ENCODE measurements at places on chromosomes 7 and 10. TPM values are rescaled to one million over a fixed set of nuclear protein-coding genes. Genes with fewer than 3 reads are reported as not detected.
A peak's percentile ranks its signal among the peaks of the same experiment; 100 is the strongest.

DNA sequence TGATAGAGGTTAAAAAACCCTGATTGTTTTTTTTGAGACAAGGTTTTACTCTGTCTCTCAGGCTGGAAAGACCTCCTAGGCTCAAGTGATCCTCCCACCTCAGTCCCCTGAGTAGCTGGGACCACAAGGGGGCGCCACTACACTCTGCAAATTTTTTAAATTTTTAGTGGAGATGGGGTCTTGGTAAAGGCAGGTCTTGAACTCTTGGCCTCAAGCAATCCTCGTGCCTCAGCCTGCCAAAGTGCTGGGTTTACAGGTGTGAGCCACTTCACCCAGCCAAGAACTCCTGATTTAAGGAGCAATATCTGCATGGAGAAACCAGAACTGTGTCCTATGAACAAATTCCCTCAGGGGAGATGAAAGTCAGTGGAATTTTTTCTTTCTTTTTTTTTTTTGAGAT is 7.3 kb upstream of the KLHDC10 start:
- peak; percentile 61 for DNase-seq

DNA sequence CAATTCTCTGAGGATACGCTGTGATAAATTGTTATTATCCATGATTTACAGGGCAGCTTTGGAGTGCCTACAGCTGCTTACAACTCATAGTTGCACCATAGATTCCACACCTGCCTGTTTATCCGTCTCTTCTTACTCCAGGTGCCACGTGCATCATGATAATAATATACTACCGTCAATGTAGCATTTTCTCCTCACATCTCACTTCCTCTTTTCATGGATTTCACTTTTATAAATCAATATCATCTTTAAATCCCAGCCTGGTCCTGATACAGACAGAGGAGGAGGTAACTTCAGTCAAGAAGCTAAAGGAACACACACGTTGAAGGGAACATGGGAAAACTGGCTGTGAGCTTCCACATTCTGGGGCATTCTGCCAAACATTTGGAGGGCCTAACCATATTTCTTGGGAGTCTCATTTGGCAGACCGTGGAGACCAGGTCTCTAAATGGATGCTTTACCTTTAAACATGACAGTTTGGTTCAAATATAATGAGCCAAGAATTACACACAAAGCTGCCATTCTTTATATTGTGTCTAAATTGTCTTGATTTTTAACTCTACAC is 2.4 kb downstream of the CH25H start:
- DNase-seq = no peak

- no peak for DNase-seq
Observed at GRCh38 chr7:156652886-156653568, 12.5 kb downstream of the RNF32 start.

DNA sequence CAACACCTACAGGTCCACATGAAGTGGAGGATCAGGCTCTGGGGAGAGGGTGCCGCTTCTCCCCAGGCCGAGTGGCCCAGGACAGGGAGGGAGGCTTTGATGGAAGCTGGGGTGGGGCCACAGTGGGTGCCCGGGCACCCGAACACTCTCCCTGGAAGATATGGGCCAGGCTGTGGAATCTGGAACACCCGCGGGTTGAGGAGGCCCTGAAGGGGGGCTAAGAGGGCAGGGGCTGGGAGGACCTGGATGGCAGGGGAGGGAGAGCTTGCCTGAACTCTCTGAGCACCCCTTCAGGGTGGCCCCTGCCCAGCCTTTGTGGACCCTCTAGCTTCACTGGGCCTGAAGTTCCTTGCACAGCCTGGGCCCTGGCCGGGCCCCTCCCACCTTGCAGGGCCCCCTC is 4.5 kb upstream of the NKX6-2 start:
- DNase-seq = no peak

GRCh38 chr7:80816806-80817205 is 102.0 kb downstream of the SEMA3C start:
- DNase-seq = no peak

- DNase-seq = no peak
Observed at GRCh38 chr7:42263971-42264370, 27.0 kb upstream of the GLI3 start.

DNA sequence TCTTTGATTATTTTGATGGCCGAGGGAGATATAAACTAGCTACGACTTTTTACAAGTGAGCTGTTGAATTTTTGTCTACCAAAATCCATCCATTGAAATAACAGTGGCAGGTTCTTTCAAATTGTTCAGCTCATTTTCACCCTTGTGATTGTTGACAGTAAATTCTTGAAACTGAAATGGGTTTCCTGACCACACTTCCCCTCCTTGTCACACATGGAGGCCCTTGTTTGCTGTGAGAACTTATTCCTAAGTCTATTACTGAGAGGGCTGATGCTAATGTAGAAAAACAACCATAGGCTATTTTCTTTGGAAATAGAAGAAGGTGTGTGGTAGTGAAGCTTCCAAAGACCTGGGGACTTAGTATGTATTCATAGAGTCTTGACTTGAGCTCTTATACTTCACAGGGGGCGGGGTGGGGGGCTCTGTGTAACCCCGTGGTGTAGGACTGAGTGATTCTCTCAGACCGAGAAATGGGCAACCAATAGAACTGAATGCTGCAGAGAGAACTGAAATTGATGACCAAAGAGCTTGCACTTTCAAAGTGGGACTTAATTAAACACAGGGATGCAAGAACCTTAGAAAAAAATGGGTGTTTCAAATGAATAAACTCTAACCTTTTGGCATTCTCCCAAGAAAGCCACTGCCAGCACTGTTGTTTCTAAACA is 718.9 kb downstream of the CCSER2 start:
- DNase-seq = no peak

- no peak for DNase-seq
Observed at GRCh38 chr7:151057506-151057988, at the start of gene CDK5. Gene CDK5 (minus strand): TSS chr7:151057897. CDS start chr7:151057848, 49 bp downstream.

The NPC1L1 gene
- total RNA-seq = 0.10 TPM

The NPSR1 gene
- total RNA-seq = not detected

The GIMAP5 gene
- total RNA-seq = 248 TPM

The GPR37 gene
- total RNA-seq = not detected

The SPDYE1 gene
- not detected for total RNA-seq

The TUBB8 gene
- total RNA-seq = not detected

The PSD gene
- total RNA-seq = 8.8 TPM

The CACNA2D1 gene
- not detected for total RNA-seq

The STEAP1 gene
- not detected for total RNA-seq

The SFTPA2 gene
- not detected for total RNA-seq

All from T-cell (primary cell).